ENCODE measurements at places on chromosomes 12 and 14. TPM values are rescaled to one million over a fixed set of nuclear protein-coding genes. Genes with fewer than 3 reads are reported as not detected.

Gene RNASE1
- total RNA-seq: 420 TPM

Gene ANKRD33
- total RNA-seq: not detected

Gene GPR68
- total RNA-seq: 0.58 TPM

Gene HOXC9
- not detected for total RNA-seq

Gene PIANP
- 0.52 TPM for total RNA-seq

Gene HSPB8
- total RNA-seq: 3.5 TPM

Gene HOXC12
- not detected for total RNA-seq

Gene FOXN4
- not detected for total RNA-seq

Gene ADCY4
- total RNA-seq: 10.1 TPM

Gene KRT3
- total RNA-seq: not detected

Gene ETFBKMT
- total RNA-seq: 2.9 TPM

Gene AKAP3
- total RNA-seq: 3.4 TPM

Gene MYF6
- total RNA-seq: not detected

Gene KRT71
- not detected for total RNA-seq

Gene B4GALNT1
- 0.98 TPM for total RNA-seq

Gene BHLHE41
- 35.4 TPM for total RNA-seq

Gene GPR137C
- 0.39 TPM for total RNA-seq

Gene PSME2
- 140 TPM for total RNA-seq

Gene P2RX7
- 2.4 TPM for total RNA-seq

Gene RNASE3
- not detected for total RNA-seq

Gene ATF7IP
- 42.9 TPM for total RNA-seq

Gene GPRC5A
- total RNA-seq: 463 TPM

Gene TTC9
- total RNA-seq: 0.34 TPM

Gene OVCH1
- not detected for total RNA-seq

Gene OR6C2
- total RNA-seq: not detected

Gene ANO4
- total RNA-seq: 0.15 TPM

Gene TMPRSS12
- total RNA-seq: not detected
